SK-N-SH (cell line): ENCODE measurements at places on chromosomes 16 and 17.

DNA sequence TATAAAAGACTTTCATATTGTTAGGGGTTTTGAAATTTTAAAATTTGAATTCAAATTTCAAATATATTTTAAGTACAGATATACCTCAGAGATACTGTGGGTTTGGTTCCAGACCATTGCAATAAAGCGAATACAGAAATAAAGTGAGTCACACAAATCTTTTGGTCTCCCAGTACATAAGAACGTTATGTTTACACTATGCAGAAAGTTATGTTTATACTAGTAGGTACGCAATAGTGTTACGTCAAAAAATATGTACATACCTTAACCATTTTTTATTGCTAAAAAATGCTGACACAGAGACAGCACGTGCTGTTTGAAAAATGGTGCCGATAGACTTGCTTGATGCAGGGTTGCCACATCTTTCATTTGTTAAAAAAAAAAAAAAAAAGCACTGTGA, 19.7 kb downstream of the NUP88 start:
- no peak for DNase-seq

- no peak for DNase-seq
Measured at GRCh38 chr17:59361386-59361785, 29.9 kb downstream of the YPEL2 start.

DNA sequence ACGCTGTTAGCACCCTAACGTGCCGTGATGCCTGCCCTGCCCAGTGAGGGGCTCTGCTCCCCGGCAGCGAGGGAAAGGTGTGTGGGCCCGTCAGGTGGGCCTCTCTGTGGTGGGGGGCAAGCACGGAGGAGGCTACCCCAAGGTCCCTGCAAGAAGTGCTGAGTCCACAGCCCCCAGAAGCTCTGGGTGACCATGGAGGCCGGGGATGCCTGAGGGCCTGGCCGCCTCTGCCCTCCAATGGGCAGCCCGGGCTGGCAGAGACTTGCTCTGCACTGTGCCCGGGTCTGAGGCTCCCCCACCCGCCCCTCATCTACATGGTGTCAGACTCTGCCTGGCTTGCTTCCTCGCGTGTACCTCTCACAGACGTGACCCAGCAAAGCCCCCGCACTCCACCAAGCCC, 12.2 kb downstream of the SLC38A10 start:
- DNase-seq, result no peak

DNA sequence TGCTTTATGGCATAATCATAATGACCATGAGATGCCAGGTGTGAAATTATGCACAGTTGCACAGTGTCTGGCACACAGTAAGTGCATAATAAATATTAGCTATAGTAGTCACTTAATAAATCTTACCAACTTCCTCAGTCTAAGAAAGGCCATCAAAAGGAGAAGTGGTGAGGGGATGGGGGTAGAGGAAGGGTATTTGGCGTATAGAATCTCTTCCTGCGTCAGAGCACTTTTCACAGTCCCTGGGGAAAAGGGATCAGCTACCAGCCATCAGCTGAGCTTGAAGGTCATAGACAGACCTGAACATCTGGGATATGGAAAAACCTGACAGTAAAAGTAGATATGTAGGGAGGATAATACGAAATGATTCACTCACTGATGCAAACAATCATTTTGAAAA, 5.8 kb downstream of the CRHR1 start:
- DNase-seq, result no peak

GRCh38 chr17:76972046-76972641, 103.9 kb downstream of the MGAT5B start:
- no peak for DNase-seq
